Activated T-cell treated with anti-CD3 and anti-CD28 coated beads for 48 hours (primary cell): ENCODE measurements at places on chromosomes 11 and 22.

GRCh38 chr11:20025332-20025840, 134.9 kb downstream of the DBX1 start:
- DNase-seq = no peak

DNA sequence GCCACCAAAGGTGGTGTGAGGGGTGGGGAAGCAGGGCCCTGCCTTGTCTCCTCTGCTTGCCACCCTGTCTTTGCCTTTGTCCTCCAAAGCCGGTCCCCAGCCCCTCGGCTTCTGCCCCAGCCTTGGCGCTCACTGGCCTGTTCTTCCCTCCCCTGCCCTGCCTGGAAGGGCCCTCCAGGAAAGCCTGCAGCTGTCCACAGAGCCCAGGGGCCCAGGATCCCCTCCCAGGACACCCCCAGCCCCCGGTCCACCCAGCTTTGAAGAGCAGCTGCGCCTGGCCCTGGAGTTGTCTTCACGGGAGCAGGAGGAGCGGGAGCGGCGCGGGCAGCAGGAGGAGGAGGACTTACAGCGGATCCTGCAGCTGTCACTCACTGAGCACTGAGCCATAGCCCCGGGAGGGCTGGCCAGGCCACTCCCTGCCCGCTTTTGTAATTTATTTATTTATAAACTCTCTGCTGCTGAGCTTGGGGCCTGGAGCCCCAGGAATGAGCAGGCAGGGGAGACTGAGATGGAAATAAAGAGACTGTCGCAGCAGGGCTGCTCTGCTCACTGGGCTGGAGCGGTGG, 1.3 kb upstream of the SSH3 start:
- no peak for DNase-seq

DNA sequence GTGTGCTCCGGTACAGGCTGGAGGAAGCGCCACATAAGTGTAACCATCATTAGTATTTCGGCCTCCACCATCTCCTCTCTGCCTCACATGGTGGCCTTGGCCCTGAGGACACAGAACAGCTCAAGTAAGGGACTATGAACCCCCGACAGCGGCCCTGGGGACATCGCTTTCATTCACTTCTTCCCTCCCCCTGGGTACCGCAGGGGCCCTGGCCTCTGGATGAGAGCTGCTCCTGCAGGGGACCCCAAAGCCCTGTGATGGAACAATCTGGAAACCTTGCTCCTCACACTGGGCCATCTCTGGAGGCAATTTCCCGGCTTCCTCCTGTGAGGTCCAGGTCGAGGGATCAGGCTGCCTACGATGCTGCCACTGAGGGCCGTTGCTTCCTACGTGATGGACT, 565.5 kb downstream of the BRD1 start:
- no peak for DNase-seq

DNA sequence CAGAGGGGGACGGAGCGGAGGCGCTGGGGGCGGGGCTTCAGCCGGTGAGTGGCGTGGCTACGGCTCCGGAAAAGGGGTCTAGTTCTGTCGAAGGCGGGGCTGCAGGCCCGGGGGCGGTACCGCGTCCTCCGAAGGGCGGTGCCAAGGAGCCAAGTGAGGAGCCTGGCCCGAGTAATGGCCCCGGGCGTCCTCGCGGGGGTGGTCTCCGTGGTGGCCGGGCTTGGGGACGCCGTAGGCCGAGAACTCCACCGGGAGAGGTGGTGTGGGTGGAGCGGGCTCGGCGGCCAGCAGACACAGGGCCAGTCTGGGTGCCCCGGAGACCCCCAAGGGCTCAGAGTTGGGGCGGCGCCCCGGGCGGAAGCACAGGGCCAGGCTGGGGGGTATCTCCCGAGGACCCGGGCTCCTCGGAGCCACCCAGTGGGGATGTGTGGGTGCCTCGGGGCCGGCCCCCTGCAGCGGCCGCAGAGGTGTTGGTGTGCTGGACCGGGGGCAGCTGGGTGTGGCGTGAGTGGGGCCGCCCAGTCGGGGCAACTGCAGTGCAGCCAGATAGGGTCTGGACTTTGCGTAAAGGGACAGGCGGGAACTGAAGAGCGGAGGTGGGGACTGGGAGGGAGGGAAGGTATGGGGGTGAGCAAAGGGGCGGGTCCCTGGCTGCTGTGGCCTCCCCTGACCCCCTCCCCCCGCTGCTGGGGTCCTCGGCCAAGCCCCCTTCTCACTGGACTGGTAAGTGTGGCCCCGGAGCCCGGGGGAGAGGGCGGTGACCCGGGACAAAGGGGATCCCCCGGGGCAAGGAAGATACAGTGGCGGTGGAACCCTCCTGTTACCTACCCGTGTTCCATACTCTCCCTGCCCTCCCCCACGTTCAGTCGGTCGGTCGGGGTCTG, 838 bp downstream of the FKBP2 start:
- no peak for DNase-seq

- no peak for DNase-seq
Observed at GRCh38 chr11:35162745-35163144, 23.8 kb downstream of the CD44 start.
